ENCODE measurements at places on chromosomes 12 and 14.

DNA sequence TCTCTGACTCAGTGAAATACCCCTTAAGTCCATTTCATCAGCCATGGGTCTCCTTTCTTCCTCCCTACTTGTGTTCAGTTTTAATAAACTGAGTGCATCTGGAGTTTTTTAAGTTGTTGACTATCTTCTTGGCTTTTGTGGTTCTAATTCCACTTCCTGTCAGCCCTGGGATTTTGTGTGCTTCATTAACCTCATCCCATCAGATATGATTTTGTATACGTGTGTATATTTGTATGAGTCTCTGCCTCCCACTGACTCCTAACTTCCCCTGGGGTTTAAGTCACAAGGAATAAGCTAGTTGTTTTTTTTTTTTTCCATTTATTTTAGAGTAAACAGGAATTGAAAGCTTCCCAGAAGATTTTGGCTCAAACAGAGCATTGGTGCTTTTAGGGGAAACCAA is 62.7 kb downstream of the TTLL5 start:
- DNase-seq = no peak

- DNase-seq = no peak
These were observed 1080.3 kb downstream of the GALC start for GRCh38 chr14:86912709-86913108.

- no peak for DNase-seq
These were observed 4.5 kb downstream of the SLC35E3 start for GRCh38 chr12:68750506-68750905.

DNA sequence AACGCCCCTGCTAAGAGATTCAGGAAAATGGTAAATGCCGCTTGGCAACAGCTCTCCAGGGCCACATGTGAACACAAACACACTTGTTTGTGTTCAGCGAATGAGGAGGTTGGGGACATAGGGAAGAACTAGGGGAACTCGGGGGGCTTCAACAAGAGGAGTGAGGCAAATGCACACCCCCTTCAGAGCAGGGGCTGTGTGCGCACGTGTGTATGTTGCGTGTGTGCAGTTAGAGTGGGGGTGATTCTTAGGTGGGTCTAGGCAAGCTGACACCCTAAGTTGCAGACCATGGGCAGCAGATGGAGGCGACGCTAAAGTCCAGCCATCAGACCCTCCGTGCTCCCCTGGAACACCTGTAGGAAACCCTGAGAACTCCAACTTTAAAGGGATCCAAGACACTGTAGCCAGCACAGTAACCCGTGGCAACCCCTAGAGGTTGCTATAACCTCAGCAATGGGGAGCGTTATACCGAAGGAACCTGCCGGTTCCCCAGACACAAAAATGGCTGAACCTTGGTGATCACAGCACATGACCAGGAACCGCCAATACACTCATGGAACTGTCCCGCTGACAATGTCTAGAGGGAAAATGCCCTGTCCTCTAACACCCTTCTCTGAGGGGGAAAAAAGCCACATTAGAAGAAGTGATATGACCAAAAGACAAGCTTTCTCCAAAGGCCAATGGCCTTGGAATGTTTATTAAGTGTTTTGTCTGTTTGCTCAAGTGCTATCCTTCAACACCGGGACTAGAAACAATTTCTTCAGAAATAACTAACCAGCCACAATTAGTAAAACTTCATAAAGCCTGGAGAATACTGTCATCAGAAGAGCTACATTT is 86.5 kb upstream of the CEP83 start:
- DNase-seq = peak; percentile 34

- DNase-seq = no peak
These were observed 967.8 kb downstream of the TMEM121 start for GRCh38 chr14:106493962-106494823.

DNA sequence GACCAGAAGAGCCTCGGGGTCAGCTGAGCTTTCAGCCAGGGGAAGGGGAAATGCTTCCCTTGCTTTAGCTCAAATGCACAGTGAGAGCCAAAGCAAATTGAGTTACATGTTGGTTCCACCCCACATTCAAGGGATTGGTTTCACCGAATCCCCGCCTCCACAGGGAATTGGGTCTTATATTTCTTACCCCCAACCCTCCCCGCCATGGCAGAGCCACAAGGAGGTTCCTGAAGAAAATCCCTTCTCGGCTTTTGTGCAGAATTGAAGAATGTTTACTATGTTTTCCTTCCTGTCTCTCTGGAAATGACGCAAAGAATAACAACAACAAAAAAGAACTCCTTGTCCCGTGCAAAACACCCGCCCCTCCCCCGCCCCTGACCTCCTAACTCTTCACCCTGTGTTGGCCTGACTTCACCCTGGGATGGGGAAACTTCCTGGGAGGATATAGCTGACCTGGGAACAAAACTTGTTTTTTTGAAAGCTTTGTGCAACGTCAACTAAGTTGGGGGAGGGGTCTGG is 21.9 kb upstream of the CIPC start:
- DNase-seq = no peak

DNA sequence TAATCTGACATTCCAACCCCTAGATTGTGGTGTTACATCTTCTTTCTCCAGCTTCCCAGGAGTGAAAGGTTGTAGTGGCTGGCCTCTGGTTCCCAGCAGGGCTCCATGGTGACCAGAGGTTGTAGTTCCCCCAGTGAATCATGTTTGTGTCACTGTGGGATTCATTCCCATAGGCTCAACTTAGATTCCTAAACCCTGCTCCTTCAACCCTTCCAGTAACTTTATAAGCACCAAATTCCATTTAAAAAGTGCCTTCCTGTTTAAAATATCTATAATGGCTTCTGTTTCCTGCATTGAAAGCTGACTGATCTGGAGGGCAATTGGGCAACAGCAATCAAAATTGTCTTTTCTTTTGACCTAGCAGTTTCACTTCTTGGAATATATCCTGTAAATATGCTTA is 40.5 kb upstream of the TBC1D15 start:
- no peak for DNase-seq

DNA sequence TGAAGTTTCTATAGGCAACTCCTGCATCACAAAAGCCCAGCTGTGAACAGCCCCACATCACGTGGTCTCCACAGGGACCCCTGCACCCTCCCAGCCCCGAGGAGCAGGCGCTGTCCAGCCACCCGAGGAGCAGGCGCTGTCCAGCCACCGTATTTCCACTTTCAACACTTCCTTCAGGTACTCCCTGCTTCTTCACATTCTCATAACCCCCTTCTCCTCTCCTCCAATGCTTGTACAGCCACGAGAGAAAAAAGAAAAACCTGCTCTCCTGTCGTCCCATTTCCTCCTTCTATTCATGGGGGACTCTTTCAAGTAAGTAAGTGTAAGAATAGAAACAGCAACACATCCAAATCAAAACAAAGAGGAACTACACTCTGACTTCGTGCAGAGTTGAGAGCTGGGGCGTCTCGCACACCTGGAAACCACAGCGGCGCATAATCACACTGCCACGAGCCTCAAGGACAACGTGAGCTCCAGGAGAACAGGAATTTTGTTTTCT is 11.9 kb downstream of the CDC42BPB start:
- no peak for DNase-seq

Measured in G401 (cell line).